NCI-H1092 (cell line): ENCODE measurements at places on chromosomes 13 and 19.

DNA sequence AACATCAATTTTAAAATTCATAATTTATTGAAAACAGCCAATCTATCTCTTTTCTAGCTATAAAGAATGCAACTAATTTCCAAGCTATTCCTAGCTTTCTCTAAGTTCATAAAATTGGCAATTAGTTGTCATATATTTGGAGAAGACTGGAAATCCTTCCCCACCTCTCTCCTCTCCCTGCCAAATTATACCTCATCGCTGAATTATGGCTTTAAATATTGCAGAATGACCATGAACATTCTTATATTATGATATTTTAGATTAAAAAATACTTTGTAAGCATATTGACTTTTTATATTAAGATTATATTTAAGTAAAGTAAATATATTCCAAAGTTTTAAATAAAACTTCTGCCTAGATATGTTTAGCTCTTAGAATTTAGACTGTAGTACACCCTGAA, 58.2 kb downstream of the ESD start:
- no peak for DNase-seq

DNA sequence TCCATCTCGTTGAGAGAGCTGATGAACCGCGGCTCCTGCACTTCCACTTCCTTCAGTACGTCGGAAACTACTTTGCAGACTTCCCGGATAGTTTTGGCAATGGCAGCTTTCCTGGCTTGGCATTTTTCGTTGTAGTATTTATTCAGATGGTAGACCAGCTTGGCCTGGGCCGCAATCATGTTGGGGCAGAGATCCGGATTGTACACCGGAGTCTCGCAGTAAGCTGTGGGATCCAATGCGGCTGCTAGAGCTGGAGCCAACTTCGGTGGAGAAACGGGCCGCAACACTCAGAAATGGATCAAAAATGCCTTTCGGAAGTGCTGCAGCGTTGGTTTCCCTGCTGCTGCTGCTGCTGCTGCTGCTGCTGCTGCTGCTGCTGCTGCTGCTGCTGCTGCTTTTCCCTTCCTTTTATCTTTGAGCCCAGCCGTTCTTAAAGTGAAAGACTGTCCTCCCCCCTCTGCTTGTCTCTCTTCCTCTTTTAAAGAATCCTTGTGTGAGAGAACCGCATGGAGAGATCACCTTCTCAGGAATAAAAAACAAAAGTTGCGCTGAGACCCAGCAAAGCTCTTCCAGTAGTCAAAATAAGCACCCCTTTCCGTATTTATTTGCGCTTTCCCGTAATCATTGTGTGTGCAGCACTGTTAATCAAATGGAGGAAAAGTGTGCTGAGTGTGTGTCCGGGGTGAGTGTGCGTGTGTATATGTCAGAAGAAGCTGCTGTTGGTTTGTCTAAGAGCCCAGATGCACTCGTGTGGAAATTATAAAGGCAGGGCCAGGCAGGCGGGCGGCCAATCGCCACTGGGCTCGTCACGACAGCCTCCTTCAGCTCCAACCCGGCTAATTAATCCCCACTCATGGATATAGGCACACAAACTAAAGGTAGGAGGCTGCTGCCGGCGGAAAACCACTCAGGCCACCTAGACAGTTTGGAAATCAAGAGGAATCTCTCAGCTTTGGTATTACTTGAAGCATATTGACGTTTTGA, at the start of gene MAB21L1:
Gene MAB21L1, minus strand, starts transcription at position 730 of the 984 bp plus-strand sequence. Its CDS starts 551 bp downstream, at position 179.
- DNase-seq = no peak

DNA sequence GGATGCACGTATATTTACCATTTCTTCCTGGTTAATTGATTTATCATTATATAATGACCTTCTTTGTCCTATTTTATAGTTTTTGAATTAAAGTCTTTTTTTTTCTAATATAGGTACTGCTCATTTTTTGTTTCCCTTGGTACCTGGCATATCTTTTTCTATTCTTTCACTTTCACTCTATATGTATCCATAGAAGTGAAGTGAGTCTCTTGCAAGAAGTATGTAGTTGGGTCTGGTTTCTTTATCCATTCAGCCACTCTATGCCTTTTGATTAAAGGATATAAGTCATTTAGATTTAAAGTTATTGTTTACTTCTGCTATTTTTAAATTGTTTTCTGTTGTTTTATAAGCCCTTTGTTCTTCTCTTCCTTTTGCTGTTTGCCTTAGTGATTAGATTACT, 194.3 kb upstream of the SLITRK6 start:
- no peak for DNase-seq

- DNase-seq = no peak
Measured at GRCh38 chr13:110012102-110012739, 225.8 kb upstream of the IRS2 start.

GRCh38 chr19:44972802-44973201, 17.6 kb downstream of the CLPTM1 start:
- DNase-seq = no peak

- no peak for DNase-seq
Measured at GRCh38 chr13:112569821-112570220, 18.1 kb downstream of the TUBGCP3 start.

DNA sequence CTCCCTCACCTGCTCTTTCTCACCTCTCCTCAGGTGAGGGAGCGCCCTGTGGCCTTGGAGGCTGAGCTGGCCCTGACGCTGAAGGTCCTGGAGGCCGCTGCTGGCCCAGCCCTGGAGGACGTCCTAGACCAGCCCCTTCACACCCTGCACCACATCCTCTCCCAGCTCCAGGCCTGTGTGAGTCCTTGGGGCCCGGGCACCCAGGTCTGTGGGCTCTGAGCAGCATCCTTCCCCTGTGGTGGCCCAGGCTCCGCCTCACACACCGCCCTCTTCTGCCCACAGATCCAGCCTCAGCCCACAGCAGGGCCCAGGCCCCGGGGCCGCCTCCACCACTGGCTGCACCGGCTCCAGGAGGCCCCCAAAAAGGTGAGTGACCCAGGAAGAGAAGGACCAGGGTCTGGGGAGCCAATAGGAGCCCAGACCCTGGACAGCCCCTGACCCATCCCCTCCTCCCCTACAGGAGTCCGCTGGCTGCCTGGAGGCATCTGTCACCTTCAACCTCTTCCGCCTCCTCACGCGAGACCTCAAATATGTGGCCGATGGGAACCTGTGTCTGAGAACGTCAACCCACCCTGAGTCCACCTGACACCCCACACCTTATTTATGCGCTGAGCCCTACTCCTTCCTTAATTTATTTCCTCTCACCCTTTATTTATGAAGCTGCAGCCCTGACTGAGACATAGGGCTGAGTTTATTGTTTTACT, 1.9 kb downstream of the IFNL1 start:
- no peak for DNase-seq

DNA sequence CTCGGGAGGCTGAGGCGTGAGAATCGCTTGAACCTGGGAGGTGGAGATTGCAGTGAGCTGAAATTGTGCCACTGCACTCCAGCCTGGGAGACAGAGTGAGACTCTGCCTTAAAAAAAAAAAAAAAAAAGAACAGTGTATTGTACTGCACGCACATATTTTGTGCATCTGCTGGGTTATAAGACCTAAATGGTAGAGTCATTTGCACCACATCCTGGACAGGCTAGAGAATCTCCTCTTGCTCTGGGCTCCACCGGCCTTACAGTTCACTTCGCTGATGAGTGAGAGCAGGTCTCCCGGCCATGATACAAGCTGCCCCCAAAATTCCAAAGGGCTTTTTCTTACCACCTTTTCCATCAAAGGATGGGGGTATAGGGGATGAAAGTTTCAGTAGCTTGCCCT, 7.2 kb upstream of the SAE1 start:
- no peak for DNase-seq

DNA sequence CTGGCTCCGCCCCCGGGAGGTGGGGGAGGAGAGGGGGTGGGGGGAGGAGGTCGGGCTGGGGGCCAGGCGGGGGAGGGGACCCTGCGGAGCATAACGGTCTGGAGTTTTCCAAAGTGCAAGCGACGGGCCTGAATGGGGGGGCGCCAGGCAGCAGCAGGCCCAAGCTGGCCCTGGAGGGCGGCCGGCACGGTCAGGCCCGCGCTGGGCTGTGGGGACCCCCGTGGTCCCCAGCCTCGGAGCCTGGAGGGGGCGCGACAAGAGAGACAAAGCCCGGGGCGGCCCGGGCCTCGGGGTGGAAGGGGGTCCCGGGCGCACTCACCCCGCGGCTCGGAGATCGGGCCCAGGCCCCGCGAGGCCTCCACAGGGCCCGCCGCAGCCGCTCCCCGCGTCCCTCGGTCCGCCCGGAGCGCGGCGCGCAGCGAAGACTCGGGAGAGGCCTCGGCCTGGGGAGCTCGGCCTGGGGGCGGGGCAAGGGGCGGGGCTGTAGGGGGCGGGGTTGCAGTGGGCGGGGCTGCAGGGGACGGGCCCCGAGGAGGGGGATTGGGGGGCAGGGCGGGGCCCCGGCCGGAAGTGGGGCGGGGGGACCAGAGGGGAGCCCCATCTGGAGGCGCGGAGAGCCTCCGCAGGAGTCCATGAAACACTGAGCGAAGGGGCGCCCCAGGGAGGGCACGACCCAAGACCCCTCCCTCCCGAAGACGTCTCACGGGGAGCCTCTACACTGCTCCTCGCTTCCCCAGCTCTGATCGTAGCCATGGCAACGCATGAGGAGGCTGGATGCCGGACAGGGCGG, 47.6 kb downstream of the PTPRS start:
- peak; percentile 54 for DNase-seq

DNA sequence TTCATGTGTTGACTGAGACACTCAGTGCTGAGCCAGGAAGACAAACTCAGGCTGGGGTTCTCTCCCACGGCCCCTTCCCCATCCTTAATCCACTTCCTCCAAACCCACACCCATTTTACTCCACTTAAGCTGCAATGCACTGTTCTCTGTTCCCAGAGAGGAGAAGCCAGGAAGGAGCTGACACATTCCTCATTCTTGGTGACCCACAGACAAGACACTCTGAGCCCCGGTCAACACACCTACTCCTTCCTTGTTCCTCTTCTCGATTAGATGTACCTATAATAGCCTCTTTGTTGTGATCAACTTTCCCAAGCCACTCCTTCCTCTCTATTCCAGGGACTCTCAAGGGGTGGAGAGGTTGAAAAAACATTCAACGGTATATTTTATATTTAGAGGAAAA, 47.1 kb downstream of the INSR start:
- DNase-seq = no peak

DNA sequence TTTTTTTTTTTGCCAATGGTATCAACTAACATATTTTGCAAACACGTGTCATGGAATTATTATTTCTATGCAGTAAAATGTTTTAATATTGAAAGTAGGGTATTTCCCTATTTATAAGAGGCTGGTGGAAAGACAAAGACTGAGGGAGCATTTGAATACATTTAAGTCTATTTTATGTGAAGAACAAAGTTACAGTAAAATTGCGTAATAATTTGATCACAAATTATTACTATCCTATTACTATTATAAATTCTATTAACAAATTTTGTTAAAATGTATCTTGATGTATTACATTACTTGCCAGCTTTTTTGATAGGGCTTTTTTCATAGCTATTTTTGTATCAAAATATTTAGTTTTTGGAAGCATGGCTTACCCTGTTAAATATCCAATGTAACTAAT, 58.4 kb downstream of the GPC5 start:
- no peak for DNase-seq

DNA sequence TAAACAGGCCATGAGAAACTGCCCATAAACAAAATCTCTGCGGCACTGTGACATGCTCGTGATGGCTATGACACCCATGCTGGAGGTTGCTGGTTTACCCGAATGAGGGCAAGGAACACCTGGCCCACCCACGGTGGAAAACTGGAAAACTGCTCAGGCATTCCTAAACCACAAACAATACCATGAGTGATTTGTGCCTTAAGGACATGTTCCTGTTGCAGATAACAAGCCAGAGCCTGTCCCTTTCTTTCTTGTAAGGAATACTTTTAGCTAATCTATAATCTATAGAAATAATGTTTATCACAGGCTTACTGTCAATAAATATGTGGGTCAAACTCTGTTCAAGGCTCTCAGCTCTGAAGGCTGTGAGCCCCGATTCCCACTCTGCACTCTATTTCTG, 12.1 kb downstream of the ZNF561 start:
- no peak for DNase-seq

GRCh38 chr13:29845440-29846056, 4.9 kb downstream of the UBL3 start:
- DNase-seq = no peak

- DNase-seq = no peak
Measured at GRCh38 chr13:110390567-110390966, 83.5 kb downstream of the COL4A2 start.

GRCh38 chr13:78254113-78254512, 335.5 kb upstream of the EDNRB start:
- no peak for DNase-seq

DNA sequence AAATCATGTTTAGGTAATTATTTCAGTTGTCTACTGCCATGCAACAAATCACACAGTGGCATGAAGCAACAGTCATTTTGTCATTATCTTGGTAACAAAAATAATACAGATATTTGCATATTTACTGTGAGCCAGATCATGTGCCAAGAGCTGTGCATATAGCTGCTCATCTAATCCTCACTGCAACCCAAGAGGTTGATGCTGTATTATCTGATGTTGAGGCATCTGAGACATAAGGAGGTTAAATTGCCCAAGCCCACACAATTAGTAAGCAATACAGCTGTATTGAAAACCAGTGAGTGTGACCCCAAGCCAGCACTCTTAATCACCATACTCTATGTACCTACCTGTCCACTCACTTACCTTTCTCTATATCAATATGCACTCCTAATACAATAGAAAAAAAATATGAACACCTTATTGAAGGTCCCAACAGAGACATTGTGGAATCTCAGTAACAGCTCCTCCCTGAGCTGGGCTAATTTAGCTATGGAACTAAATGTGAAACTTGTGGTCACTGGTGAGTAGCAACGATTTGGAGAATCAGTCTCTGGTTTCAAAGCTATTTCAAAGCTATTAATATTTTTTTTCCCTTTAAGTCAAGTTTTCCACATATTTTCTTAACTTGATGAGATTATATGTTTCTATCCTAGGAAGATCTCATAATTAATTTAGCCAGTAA, 185.2 kb downstream of the KLF12 start:
- no peak for DNase-seq

DNA sequence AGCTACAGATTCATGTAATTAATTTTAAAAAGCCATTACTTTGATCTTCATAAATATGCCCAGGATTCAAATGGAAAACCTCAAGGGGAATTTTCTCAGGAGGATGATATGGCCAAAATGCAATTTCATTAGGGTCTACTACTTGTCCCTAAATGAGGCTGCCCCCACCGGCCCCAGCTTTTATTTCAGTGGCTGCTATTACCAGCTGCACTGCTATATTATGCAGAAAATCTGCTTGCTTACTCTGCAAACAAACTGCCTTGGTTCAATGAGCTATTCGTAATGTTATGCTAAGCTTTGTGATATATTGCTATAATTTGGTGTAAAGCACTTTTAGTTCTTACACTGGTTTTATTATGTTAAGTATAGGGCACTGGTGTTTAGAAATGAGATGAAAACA, 137.3 kb upstream of the TMTC4 start:
- DNase-seq = peak; percentile 3

DNA sequence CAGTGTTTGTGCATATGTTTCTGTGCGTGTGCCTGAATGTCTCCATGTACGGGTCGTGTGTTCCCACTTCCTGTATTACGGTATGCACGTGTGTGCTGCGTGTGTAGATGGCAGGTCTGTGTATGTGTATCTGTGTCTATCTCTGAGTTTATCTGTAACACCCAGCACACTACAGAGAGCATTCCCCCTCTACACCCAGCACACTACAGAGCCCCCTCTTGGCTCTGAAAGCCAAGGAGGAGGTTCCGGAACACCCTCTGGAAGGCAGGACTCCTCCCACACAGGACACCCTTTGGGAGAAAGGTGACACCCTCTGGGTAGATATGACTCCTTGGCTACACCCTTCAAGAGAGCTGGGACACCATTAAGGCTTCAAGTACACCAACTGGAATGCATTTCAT, 2.1 kb upstream of the ERFL start:
- no peak for DNase-seq
